ENCODE measurements at places on chromosomes 1 and 21. TPM values are rescaled to one million over a fixed set of nuclear protein-coding genes. Genes with fewer than 3 reads are reported as not detected.

- no peak for DNase-seq
These were observed 493 bp downstream of the DISC1 start for GRCh38 chr1:231626951-231627614.

The TDRD10 gene
- polyA plus RNA-seq, result not detected

DNA sequence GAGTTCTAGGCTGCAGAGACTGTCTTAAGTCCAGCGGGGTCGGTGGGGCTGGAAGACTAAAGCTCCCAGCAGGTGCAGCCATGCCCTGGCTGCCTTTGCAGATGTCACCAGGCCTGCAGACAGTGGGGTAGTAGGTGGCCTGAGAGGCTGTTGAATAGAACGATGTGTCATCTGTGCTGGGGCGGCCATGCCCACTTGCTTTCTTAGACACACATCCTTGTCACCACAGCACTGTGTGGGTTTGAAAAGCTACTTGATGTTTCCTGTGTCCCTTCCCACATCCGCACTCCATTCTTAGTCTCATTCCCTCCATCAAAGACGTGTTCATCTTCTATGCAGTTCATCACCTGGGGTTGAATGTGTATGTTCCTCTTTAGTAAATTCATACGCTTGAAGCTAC lies 184.5 kb upstream of the TMEM51 start:
- no peak for DNase-seq

The SH2D1B gene
- not detected for polyA plus RNA-seq

DNA sequence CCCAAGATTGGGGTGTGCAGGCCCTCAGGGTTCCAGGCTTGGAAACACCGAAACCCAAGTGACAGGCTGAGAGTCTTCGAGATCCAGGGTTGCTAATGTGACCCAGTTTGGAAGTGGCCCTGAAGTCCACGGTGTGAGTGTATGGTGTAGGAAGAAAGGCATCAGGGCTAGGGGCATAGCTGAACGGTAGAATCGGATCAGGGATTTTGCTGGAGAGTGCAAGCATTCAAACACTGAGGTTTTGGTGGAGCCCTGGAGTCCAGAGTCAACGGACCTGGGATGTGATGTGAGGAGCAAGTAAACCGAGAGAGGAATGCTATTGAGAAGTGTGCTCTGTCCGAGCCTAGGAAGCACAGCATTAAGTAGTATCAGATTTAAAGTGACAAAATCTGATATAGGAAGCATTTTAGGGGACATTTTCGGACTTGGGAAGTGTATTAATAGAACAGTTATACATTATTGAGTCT lies 958 bp downstream of the NFYC start:
- no peak for DNase-seq
